ENCODE measurements at places on chromosomes 5 and 9.

DNA sequence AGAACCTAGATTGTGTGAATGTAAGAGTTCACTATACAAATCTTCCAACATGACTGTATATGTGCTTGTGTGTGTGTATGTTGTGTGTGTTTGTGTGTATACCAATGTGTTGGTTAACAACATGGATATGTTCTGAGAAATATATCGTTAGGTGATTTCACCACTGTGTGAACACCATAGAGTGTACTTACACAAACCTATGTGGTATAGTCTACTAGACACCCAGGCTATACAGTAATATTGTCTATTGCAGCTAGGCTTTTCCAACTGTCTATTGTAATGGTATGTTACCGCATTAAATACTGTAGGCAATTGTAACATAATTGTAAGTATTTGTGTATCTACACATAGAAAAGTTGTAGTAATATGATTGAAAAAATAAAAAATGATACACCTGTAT lies 959.2 kb upstream of the SEMA6A start:
- no peak for DNase-seq

GRCh38 chr5:115246361-115246991 lies 16.2 kb downstream of the PGGT1B start:
- DNase-seq = no peak

DNA sequence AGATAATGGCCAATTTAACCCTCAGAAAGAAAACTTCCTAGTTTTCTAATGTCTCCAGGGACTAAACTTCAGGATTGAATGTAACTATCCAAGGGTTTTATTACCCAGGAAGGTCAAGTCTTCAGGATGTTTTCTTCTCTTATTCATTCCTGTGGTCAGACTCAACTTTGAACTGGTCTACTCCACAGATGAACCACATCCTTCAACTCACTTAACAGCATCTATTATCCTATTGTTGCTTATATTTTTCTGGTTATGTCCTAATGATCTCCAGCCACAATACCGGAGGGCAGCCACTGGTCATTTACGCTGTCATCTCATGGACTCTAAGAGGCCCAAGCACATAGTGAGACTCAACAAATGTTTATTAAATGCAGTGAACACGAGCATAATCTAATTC lies 47.2 kb upstream of the LIFR start:
- DNase-seq = no peak

DNA sequence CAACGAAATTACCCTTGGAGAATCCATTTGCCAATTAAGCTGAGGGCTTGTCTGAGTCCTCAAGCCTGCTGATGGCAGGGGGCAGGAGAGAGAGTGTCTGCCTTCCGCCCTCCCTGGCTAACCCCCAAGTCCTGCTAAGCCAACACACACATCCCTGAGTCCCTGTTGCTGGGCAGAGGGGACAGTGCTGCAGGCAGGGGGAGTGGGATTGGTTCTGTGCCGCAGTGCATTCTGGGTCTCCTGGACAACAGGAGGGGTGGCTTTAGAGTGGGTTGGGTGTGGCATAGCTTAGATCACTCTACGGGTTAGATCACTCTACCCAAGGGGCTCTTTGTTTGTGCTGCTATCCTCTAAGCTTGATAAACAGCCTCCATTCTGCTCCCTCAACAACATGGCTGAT lies 427.7 kb downstream of the CDK5RAP2 start:
- DNase-seq = no peak

GRCh38 chr5:144478565-144478964 lies 307.9 kb downstream of the KCTD16 start:
- DNase-seq = no peak

GRCh38 chr9:108636013-108636412 lies 219.8 kb downstream of the ACTL7B start:
- DNase-seq = no peak

DNA sequence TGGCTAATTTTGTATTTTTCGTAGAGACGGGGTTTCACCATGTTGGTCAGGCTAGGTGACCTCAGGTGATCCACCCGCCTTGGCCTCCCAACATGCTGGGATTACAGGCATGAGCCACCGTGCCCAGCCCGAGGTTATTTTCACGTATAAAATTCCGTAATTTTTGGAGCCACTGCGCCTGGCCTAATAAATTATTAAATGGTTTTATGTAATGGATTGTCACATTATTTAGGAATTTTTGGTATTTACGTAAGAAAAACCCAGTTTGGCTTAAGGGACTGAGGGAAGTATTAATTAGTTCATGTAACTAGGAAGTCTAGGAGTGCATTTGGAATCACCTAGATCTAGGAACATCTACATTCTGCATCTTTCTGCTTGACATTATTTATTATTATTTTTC lies 8.3 kb downstream of the GLE1 start:
- DNase-seq = no peak

GRCh38 chr9:136196404-136197083 lies 8.4 kb downstream of the LHX3 start:
- DNase-seq = no peak

DNA sequence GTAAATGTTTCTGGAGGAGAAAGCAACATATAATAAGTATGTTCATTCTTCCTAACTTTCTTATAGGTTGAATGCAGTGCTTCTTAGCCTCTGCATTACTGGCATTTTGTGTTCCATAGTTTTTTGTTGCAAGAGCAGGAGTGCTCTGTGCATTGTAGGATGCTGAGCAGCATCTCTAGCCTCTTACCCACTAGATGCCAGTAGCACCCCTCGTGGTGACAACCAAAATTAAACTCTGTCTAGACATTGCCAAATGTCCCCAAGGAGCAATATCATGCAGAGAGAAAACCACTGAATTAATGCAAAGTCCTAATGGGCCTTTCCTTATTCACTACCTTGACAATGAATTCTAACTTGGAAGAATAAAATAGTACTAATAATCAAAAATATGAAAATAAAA lies 147.0 kb downstream of the GLIS3 start:
- no peak for DNase-seq

DNA sequence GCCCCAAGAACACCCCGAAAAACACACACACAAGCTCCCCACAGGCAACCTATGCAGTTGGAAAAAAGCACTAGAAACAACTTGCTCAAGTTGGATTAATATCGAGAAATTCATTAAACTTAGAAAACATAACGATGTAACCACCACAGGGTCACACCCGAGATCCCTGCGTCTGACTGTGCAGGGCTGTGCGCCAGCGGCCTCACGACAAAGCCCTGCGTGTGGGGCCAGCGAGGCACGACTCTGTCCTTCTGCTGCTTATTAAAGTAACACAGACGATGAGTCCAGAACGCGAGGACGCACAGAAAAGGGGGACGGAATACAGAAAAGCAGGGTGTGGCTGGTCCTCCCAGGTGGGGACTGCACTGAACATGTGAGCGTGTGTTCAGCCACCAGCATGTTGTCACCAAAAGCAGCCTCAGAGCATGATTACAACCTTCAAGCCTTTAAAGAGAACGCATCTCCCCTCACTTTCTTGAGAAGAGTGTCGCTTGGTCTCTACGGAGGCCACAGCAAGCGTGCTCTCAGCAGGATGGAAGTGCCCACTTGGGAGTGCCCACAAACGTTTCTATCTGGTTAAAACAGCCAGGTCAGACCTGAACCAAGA lies 14.4 kb downstream of the SLC12A7 start:
- no peak for DNase-seq

DNA sequence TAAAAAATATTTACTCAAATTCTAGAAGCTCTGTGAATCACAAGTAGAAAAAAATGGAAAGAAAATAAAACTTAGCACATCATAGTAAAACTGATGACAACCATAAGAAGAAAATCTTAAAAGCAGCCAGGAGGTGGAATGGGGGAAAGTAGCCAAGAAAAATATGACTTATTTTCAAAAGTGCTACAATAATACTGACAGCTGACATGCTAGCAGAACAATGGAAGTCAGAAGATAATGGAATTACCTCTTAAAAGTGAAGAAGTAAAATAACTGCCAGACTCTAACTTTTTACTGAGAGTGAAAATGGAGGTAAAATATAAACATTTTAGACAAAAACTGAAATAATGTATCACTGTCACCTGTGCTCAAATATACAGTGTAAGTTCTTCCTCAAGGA lies 532.2 kb upstream of the SGCD start:
- DNase-seq = no peak

DNA sequence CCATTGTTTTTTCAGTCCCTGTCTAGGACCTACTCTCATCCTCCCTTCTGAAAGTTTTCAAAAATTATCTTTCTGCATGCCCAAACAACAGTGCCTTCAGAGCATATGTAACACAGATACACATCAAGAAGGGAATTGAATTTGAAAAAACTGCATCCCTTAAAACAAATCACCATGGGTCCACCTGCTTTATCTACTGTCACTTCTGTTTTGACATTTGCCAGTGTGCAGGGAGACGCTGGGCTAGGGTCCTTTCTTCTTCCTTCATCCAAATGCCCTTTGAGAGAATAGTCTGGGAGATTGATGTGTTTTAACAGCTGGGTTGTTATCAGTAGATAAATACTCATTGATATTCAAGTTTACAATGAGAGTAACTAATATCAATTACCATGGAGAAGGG lies 1630.1 kb downstream of the MAT2B start:
- DNase-seq = no peak

DNA sequence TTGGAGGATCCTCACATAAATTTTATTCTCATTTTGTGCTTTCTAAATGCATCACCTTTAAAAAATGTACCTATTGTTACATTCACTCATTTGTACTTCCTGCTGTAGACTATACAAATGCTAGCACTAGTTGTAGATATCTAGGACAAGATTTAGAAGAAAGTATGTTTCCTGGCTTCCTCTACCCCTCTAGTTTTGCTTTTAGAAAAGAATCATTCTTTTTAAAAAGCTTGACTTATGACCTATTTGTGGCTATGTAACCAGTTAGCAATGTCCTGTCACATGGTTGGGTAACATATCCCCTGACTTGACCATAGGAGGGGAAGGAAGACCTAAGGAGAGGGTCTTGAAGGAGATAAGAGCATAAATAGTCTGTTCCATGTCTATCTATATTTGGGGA lies 13.3 kb downstream of the CAMK4 start:
- no peak for DNase-seq

DNA sequence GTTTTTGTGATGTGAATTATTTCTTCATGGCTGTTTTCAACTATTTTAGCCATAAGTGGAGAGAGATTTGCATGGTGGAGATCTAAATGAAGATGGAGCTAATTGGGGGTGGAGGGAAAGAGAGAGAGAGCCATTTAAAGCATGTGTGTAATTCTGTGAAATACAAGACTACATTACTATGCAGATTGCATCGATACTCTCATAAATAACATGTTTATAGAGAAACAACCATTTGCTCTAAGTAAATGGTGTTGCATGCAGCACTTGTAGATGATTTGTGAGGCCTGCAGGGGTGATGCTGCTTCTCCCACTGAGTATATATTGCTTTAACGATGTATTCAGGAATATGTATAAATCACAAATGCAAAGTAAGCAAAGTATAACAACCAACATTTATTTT lies 270.2 kb upstream of the RIOK2 start:
- no peak for DNase-seq

DNA sequence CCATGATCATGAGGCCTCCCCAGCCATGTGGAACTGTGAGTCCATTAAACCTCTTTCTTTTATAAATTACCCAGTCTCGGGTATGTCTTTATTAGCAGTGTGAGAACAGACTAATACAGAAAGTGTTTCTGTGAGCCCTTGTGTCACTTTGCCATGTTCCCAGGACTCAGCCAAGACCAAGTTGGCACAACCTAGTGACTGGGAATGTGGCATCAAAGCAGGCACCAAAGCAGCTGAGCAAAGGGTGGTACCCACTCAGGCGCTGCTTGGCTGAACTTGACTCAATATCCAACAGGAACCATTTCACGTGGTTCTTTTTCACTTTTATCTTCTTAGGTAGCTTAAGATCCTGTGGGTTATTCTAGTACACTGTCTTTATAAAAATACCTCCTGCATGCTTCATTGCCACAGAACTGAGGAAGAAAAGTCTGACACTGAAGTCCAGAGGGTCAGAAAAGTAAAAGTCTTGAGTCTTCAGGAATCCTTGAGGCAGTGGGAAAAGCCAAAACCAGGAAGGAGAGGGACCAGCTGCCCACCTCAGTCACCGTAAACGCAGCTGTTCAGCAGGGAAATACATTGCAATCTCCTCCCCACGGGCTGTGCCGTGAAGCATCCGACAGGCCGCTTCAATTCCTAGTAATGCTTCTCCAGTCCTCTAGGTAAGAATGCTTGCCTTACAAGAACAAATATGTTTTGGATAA lies 90.5 kb upstream of the RETREG1 start:
- DNase-seq = no peak

DNA sequence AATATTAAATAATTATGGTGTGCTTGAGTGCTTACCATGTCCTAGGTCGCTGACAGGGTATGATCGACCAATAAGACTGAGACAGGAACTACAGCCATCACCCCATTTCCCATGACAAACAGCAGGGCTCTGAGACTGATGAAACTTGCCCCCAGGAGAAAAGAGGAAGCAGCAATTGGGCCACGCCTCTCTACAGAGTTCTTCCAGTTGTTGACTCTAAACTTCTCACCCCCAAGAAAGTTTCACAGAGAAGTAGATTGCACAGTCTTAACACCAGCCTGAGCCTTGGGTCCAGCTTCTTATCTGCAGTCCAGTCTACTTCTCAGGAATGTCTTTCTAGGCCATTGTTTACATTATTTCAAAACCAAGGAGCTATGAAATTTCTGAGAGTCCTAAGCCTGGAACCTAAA lies 182.2 kb upstream of the ANKRD55 start:
- DNase-seq = no peak

GRCh38 chr9:93945400-93946337 lies 9.5 kb downstream of the BARX1 start:
- DNase-seq = no peak

GRCh38 chr5:142881076-142881783 lies 111.1 kb downstream of the ARHGAP26 start:
- no peak for DNase-seq

GRCh38 chr5:15794052-15794985 lies 294.3 kb downstream of the FBXL7 start:
- DNase-seq = no peak

- no peak for DNase-seq
Observed at GRCh38 chr5:107216587-107216986, 454.1 kb downstream of the EFNA5 start.

- no peak for DNase-seq
Observed at GRCh38 chr5:137822984-137823383, 44.7 kb upstream of the MYOT start.

GRCh38 chr5:1014346-1014745 lies 5.7 kb downstream of the NKD2 start:
- no peak for DNase-seq

DNA sequence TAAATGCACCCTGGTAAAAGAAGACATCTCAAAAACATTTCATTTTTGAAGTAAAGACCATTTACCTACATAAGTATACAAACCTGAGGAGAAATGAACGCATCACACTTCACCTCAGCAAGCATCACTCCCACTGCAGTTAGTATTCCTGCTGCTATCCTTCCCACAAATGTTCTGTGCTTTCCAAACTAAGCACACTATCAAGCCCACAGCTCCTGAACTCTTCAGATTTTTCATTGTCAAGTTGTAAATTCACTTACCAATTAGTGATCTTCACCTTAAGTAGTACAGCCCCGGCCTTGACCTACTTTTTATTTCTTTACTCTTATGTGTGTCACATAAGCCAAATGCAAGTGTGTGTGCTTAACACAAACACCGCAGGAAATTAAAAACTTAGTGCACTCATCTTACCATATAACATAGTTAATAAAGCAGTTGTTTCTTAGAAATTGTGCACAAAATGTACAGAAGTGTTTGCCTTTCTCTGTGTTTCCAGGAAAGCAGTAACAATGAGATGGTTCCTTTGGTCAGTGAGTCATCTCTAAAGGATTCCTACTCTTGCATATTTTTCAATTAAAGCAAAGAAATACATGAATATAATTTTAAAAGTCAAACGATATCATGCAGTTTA lies 169.4 kb downstream of the APBA1 start:
- DNase-seq = no peak

Data from activated CD8-positive, alpha-beta memory T cell treated with anti-CD3 and anti-CD28 coated beads for 1 hour (primary cell).